Activated CD4-positive, alpha-beta T cell treated with anti-CD3 and anti-CD28 coated beads for 1 hour (primary cell): ENCODE measurements at places on chromosomes 7 and 10.
A peak's percentile ranks its signal among the peaks of the same experiment; 100 is the strongest.

GRCh38 chr7:2805213-2805944 is 38.7 kb downstream of the GNA12 start:
- DNase-seq, result no peak

- no peak for DNase-seq
These were observed 102.4 kb upstream of the SEMA3D start for GRCh38 chr7:85289279-85289678.

DNA sequence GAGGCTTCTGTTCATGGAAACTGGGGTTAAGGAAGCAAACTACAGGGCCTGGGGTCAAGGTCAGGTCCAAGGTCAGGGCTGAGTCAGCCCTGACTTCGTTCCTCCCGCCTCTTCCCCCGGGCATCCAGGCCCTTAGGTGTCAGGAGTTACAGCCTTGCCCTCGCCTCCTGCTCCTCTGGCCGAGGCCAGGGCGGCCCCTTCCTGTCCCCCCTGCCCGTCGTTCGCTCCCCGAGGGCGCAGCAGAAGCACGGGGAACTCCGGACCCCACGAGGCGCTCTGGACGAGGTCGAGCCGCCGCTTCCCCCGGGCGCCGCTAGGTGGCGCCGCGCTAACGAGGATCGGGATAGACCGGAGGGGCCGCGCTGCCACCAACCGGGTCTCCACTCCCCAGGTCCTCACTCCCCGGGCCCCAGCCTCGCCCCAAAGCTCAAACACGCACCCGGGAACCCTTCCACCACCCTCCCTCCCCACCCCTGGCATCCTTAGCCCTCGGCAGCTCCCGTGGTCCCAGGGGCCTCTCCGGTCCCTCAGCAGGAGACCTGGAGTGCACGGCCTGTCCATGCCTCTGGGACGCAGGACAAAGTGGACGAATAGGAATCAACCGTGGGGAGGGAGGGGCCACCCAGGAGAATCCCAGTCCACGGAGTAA is 59.2 kb upstream of the MYL10 start:
- DNase-seq, result peak; percentile 68

DNA sequence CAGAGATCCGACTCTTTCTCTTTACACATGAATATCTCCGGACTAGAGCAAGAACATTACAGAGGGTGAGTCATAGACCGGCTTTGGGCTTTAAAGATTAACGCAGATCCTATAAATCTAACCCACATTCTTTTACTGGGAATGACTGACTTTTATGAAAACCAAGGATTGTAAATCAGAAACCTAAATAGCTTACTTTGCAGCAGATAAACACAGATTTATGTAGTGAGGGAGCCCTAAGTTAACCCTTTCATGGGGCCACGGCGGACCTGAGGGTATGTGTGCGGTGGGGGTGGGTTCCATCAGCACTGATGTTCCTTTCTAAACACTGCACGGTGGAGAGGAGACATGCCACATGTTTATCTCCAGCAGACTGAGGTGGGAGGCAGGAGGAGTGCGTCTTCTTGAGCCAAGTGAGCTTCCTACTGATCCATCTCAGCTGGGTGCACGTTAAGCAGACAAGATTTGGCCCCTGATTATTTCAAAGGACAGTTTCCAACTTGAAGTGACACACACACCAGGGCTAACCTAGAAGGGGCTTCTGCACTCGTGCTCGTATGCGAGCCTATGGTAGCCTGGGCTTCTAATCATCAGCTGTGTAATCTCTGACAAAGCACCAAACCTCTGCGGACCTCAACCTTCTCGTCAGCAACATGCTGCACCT is 127.6 kb downstream of the WDR11 start:
- no peak for DNase-seq

DNA sequence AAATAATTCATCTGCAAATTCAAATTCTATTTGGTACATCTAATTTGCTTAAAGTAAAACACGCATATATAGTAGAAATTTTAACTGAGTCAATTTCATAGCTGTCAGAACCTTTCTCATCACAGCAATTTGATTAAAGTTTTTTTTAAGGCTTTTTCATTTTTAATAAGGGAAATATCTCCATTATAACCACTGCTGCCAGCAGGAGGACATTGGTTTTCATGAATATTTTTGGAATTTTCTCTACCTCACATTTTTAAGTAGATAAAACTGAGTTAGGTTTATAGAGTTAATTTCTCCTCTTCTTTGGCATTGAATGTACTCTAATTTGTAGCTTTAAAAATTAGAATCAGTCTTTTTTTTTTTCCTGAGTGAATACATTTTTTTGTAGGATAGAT is 82.2 kb downstream of the ST7 start:
- no peak for DNase-seq

DNA sequence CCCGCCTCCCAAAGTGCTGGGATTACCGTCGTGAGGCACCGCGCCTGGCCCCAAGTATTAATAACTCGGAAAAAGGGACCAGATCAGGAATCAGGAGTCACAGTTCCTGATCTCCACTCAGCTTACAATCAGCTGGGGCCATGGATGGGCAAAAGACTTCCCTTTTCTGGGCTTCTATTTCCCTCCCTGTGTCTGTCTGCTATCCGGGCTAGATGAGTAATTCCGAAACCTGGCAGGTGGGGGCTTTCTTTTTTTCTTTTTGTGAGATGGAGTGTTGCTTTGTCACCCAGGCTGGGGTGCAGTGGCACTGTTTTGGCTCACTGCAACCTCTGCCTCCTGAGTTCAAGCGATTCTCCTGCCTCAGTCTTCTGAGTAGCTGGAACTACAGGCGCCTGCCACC is 11.6 kb downstream of the RPS24 start:
- no peak for DNase-seq

DNA sequence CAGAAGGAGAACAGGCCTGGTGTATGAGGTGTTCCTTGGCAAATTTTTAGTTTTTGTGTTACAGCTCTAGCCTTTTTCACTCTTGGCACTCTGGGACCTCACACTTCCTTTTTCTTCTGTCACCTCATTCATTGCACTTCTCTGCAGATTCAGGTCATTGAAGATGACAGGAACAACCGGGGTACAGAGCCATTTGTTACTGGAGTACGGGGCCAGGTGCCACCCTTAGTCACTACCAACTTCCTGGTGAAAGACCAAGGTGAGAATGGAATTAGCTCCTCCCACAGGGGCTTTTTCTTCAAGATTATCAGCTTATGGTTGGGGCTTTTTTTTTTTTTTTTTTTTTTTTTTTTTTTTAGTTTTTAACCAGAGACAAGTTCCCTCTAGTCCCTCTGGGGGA is 18.5 kb upstream of the CHCHD1 start:
- DNase-seq, result no peak

DNA sequence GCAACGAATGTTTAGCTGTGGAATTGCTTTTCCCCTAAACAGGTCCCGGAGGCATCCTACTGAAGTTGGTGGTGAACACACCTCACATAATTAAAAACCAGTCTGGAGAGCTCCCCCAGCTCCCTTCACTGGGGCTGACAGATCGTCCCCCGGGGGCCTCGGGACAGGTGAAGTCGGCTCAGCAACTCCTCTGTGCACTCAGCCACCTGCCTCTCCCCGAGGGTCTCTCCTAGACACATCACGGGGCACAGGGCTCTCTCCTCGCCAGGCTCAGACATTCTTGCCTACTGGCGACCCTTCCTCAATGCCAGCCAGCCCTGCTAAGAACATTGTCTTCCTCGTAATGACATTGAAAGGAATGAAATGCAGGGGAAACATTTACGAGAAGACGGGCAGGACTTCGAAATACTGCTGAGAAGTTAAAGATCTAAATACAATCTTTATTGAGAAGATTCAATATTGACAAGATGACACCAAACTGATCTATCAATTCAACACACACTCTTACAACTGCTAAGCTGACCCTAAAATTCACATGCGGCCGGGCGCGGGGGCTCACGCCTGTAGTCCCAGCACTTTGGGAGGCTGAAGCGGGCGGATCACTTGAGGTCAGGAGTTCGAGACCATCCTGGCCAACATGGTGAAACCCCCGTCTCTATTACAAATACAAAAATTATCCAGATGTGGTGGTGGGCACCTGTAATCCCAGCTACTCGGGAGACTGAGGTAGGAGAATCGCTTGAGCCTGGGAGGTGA is 88.1 kb upstream of the DNAAF5 start:
- no peak for DNase-seq

DNA sequence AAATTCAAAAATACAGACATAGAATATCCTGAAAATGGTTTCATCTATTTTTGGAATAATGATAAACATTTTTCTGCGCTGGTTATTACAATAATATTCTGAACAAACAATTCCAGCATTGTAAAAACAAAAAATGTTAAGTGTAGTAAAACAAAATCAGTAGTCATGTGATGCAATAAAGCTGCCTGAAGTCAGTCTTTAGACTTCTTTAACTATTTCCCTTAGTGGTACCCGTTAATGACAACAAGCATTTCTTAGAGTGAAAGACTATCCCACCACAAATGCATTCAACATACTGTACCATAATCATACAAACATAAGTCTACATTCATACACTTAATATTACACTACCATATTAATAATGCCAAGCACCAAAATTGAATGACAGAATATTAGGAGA is 1.6 kb downstream of the SKAP2 start:
- no peak for DNase-seq

- DNase-seq, result no peak
These were observed 233.1 kb upstream of the FERD3L start for GRCh38 chr7:19378345-19378714.

GRCh38 chr10:113042868-113043267 is 92.8 kb downstream of the TCF7L2 start:
- DNase-seq, result no peak

DNA sequence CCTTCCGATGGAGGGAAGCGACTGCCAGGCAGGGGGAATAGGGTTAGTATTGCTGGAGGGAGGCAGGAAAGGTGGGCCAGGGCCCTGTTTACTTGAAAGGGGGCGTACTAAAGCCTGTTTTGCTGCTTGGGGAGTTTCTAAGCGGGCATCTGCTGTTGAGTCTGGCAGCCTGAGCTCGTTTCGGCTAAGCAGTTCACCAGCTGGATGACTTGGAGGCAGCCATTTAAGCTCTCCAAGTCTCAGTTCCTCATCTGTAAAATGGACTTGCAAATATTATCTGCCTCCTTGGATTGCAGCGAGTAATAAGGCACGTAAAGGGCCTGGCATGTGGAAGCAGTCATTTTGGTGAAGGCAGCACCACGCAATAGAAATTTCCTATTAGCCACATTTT is 44.0 kb downstream of the LDB3 start:
- no peak for DNase-seq

DNA sequence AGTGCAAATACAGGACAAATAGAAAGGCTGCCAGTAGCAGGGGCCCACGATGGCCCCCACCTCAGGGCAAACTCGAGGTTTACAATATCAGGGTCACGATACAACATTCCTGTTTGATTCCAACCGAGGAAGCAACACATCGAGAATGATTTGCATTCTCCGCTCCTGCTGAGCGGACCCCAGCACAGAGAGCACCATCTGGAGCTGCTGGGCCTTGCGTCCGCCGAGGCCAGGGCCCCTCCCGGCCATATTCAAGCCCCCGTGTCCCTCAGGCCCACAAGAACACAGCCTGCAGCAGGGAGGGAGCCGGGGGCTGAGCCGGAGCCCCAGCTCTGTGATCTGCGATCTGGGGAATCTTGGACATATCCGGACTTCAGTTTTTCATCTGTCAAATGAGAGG is 84.3 kb downstream of the PRKAG2 start:
- DNase-seq, result no peak

DNA sequence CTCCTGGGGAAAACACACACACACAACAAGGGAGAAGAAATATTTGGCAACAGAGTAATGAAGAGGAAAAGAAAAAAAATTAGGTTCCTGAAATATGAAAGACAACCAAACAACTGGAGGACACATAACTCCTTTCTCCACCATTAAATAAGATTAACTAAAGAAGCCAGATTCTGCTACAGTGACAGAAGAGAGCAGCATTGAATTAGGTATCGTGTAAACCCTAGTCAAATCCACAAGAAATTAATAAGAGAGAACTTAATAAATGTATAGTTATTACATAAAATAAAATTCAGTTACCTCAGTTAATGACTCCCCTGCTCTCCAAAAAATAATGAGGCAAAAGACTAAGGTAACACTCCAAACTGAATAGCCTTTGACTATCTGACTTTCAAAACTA is 306.7 kb downstream of the CRPPA start:
- DNase-seq, result no peak

- no peak for DNase-seq
These were observed 2.9 kb downstream of the CDK14 start for GRCh38 chr7:90599038-90599437.

DNA sequence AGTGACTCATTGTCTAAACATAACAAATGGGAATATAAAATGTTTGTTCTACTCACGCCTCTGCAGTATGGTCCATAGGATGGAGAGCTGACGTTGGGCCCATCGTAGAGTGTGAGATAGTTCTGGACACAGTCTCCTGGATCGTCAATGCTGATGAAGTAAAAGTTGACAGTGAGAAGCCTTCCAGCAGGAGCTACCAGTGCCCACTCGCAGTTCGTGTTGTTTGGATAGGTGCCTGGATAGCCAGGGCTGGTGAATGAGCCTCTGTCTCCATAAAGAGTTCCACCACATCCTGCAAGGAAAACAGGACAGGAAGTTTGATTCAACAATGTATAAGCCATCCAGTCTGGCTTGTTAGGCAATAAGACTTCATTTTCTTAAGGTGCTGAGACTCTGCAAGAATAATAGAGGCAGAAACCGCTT is 79.6 kb downstream of the OR13A1 start:
- DNase-seq, result no peak

GRCh38 chr7:20216406-20217036 is 663 bp downstream of the MACC1 start:
- no peak for DNase-seq

DNA sequence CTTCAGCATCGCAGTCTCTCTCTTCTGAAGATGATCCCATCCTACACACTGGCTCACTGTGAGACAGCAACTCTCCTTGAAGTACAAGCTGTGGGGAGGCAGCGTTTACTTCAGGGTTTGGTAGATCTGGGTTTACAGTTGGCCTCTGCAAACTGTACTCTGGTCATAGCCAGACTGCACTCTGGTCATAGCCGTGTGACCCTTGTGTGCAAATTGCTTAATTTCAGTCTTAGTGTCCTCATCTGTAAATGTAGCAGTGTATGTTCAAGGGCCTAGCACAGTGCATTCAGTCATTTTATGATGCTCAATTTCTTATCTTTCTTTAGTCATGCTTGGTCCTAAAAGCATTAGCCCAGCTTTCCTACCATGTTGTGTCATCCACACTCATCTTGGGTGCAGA is 188.2 kb downstream of the LRMDA start:
- DNase-seq, result no peak

DNA sequence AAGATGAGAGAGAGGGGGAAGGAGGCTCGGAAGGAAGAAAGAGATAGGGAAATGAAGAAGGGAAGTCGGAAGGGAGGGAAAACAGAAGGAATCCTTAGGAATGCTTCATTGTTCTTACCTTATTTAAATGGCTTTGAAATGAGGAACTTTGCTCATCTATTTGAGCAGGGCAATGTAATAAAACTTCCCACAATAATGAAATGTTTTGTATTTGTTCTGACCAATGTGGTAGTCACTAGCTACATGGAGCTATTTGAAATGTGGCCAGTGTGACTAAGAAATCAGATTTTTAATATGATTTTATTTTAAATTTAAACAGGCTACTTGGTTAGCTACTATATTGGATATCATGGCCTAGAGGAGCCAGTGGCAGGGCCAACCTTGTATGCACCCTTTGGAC is 510.6 kb downstream of the HTR7 start:
- no peak for DNase-seq

- DNase-seq, result no peak
These were observed 104.6 kb upstream of the GDF10 start for GRCh38 chr10:47195274-47195885.

- DNase-seq, result no peak
These were observed 23.3 kb upstream of the HSPA12A start for GRCh38 chr10:116765648-116766081.
